Caudate nucleus (tissue), 63 donors: ENCODE measurements at places on chromosomes 7 and 10.
A peak's percentile ranks its signal among the peaks of the same experiment; 100 is the strongest.

DNA sequence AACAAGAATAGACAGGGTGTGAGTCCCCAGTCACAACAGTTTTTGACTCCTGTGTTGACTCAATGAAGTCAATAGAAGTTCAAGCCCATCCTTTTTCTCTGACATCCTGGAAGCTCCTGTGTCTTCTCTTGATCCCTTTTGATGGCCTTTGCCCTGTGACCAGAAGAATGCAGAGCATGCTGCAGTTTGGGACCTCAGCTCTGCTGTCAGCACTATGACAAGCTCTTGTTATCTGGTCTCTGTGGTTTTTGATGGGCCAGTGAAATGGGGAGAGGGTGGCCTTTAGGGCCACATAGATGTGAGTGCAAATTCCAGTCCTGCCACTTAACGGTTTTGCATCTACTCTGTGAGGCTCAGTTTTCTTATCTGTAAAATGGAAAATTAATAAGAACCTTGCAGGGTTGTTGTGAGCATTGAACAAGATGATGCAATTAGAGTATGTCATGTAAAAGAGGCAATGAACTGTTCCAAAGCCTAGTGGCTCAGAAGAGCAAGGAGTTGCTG lies 102.4 kb upstream of the IKZF1 start:
- DNase-seq: no peak

DNA sequence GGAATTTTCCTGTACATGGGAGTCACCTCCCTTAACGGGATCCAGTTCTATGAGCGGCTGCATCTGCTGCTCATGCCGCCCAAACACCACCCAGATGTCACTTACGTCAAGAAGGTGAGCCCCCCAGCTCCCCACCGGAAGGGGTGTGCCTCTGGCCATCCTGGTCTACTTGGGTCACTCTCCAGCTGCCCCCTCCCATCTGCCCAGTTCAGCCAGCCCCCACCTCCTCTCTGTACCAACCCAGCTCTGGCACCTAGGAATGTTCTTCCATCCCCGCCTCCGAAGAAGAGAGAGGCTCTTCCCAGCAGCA lies 5.0 kb downstream of the FASTK start:
- no peak for DNase-seq

GRCh38 chr7:50632561-50633413 lies 67.6 kb upstream of the DDC start:
- no peak for DNase-seq

GRCh38 chr10:34593930-34594329 lies 221.2 kb downstream of the PARD3 start:
- no peak for DNase-seq

DNA sequence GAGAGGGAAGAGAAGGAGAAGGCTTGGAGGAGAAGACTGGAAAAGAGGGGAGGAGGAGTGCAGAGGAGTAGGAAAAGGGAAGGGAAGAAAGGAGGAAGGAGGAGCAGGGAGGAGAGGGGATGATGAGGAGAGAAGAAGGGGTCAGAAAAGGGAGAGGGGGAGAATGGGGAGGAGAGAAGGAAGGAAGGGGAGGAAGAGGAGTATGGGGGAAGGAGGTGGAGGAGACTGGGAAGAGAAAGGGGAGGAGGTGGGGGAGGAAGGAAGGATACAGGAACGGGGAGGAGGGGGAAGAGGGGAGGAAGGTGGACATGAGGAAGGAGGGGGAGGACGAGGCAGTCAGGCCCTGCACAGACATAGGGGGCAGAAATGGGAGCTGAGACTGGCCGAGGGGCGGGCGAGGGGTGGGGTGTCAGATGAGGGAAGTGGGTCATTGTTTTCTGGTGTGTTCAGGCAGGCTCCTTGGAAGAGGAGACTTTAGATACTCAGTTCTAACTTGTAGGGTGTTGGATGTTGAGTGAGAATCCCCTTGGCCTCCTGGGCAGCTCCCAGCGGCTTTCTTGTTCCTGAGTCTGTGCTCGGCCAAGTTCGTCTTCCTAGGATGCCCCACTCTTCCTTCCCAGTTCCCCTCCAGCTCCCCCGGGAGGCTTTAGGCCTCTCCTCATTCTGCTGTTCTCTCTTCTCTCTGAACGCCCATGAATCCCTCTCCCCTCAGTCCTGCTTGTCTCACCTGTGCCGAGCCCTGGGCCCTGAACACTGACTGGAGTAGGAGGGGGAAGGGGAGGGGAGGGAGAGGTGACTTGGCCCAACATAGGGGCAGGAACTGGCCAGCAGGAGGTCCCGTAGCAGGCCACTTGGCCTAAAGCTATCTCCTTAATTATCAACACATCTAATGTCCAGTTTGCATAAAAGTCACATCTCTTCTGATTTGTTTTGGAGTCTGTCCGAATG lies 12.8 kb upstream of the CRHR2 start:
- no peak for DNase-seq

GRCh38 chr7:27802999-27803398 lies 63.0 kb downstream of the TAX1BP1 start:
- DNase-seq: no peak

DNA sequence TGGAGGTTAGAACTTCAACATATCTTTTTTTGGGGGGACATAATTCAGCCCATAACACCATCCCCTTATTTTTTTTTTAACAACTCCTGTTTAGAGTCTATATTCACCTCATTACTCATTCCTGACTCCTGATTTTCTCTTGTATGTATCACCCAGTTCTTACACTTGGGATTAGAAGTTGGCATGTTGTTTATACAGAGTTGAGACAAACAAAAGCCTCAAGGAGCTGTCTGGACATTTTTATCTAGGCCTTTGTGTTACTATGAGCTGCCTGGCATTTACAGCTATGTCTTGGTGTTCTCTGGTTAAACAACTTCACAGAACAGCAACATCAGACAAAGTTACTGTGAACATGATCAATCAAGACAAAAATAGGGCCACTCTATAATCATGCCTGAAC lies 517.5 kb downstream of the KIF20B start:
- DNase-seq: no peak

- no peak for DNase-seq
Measured at GRCh38 chr7:114264023-114264422, 150.6 kb upstream of the FOXP2 start.

GRCh38 chr7:96061009-96061408 lies 260.9 kb downstream of the SLC25A13 start:
- no peak for DNase-seq

DNA sequence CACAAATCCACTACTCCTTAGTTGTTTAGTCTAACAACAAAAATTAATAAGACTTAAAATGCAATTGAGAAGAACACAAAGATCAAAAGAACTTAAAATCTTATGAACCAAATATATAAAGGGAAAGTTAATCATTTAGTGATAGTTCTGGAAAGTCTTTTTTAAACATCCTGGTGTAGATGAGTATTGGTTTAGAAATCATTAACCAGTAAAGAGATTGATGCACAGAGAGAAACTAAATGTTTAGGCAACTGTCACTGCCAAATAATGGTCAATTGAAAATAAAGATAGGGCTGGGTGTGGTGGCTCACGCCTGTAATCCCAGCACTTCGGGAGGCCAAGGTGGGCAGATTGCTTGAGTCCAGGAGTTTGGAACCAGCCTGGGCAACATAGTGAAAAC lies 44.9 kb downstream of the SP8 start:
- DNase-seq: no peak

DNA sequence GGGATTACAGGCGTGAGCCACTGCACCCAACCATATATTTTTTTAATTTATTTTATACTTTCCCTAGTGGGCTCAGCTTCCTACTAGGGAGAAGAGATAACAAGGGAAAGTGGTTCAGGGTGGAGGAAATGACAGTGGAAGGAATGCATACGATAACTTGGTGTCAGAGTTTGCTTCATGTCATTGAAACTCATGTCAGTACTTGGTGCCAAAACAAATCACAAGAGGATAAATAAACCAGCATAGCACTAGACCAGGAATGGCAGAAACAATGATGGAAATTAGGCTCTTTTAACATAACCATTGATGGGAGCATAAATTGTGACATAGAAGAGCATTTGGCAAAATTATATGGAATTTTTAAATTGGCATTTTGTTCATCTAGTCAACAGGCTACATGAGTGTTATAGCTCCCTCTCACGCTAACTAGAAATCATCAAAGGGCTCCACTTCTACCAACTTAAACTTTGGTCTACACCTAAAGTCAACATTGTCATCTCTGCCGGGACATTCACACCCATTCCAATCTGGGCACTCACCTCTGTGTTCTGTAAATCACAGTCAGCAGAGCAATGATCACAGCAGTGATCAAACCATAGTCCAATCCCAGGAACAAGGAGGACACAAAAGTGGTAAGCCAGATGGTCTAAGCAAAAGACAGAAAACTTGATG lies 41.2 kb downstream of the PSMC2 start:
- DNase-seq: no peak

DNA sequence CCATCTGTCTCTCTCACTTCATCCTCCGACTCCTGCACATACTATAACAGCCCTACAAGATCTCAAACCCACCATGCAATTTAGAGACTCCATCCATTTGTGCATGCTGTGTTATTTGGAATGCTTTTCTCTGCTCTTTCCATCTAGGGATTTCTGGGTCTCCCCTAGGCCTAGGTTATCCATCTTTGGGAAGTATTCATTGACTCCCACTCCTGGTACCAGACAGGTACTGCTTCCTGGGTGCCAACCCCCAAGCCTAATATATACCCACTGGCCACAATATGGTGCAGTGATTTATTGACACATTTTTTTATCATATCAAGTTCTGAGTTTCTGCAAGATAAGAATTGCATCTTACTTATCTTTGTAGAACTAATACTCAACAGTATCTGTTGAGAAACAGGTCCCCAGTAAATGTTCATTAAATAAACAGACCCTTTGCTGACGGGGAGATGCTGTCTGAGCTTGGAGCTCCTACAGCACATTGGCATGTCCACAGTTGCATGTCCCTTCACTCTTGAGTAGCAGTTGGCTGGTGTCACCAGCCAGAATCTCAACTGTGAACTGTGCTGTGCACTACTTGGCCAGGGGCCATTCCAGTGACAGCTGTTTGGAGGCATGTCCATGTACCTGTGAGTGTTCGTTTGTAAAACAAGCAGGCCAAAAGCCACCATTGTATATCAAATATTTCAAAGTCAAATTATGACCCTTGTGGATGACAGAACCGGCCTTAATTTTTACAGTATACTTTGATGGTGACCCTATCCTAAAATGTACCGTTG lies 223.3 kb upstream of the NFE2L3 start:
- DNase-seq: no peak

GRCh38 chr10:114030140-114030539 lies 13.5 kb upstream of the ADRB1 start:
- no peak for DNase-seq

GRCh38 chr7:19958309-19958896 lies 185.0 kb upstream of the TMEM196 start:
- no peak for DNase-seq

DNA sequence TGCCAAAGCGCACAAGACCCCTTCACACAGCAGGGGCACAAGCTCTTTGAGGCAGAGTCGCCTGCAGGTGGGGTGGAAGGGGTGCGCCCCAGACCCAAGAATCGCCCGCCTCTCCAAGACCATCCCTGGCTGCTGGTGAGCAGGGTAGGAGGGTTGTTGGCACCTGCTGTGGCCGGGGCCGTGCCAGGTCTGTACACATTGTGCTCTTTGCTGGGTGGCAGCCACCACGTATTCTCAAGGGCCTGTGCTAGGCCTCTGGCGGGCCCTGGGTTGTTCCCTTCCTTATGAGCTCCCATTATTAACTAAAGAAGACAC lies 84.4 kb downstream of the LHPP start:
- DNase-seq: no peak

DNA sequence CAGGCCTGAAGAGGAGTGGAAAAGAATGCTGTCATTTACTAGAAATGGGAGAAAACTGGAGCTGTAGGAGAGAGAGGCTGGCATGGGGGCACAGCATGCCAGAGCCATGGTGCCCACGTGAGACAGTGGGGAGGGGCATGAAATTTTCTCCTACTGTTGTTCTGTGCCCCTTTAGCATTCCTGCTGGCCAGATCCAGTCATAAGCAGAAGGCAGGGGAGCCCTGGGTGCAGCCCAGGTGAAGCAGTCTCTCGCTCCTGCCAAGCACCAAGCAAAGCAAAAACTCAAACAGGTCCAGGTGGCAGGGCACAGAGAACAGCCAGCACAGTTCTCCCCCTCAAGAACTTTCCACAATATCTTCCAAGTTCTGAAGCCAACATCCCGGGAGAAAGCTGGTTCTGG lies 383.2 kb downstream of the TCERG1L start:
- DNase-seq: no peak

GRCh38 chr10:61398366-61399129 lies 54.6 kb downstream of the TMEM26 start:
- DNase-seq: no peak

DNA sequence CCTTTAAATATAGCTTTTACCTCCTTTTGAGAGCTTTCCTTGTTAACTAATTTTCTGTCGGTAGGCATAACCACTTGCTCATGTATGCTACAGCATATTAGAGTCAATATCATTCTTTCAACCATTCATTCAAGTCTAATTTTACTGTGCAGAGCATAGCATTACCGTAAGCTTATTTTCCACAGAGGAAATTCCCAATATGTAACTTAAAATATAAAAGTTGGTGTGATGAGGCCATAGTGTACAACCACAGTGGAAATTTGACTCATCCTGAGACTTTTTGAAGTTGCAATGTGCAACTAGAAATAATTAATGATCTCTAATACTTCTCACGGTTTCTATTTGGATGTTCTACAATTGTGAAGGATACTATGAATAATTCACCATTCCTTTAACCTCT lies 80.6 kb upstream of the KLF6 start:
- no peak for DNase-seq

GRCh38 chr10:79022565-79023230 lies 46.1 kb upstream of the ZMIZ1 start:
- DNase-seq: peak; percentile 21

GRCh38 chr10:51564896-51565510 lies 134.4 kb downstream of the CSTF2T start:
- DNase-seq: no peak

- no peak for DNase-seq
Measured at GRCh38 chr7:117704063-117704462, 169.2 kb downstream of the CTTNBP2 start.

- no peak for DNase-seq
Measured at GRCh38 chr7:44101303-44101965, 2.7 kb upstream of the AEBP1 start.

GRCh38 chr7:37265006-37265405 lies 183.7 kb downstream of the ELMO1 start:
- no peak for DNase-seq

DNA sequence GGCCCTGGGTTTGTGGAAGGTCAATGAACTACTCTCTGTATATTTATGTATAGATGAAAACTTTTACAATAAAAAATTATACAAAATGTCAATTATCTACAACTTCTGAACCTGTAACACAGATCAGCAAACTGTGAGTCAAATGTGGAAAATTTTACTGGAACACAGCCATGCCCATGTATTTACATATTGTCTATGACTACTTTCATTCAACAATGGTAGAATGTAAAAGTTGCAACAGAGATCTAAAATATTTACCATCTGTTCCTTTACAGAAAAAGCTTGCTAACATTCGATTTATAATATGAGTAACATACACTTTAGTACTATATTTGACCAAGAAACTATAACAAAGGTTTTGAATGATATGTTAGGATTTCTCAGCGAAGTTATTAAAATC lies 481.6 kb downstream of the PARD3 start:
- DNase-seq: no peak

DNA sequence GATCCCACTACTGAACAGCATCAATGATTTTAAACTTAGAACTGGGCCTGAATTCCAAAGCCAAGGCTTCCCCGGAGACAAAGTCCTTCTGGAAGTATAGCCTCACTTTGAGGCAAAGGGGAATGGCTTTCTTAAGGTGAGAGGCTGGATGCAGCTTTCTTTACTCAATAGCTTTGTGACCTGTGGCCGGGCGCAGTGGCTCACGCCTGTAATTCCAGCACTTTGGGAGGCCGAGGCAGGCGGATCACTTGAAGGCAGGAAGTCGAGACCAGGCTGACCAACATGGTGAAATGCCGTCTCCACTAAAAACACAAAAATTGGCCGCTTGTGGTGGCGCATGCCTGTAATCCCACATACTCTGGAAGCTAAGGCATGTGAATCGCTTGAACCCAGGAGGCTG lies 3.2 kb upstream of the FGFR2 start:
- DNase-seq: no peak
